ENCODE measurements at places on chromosomes 6 and 20.

DNA sequence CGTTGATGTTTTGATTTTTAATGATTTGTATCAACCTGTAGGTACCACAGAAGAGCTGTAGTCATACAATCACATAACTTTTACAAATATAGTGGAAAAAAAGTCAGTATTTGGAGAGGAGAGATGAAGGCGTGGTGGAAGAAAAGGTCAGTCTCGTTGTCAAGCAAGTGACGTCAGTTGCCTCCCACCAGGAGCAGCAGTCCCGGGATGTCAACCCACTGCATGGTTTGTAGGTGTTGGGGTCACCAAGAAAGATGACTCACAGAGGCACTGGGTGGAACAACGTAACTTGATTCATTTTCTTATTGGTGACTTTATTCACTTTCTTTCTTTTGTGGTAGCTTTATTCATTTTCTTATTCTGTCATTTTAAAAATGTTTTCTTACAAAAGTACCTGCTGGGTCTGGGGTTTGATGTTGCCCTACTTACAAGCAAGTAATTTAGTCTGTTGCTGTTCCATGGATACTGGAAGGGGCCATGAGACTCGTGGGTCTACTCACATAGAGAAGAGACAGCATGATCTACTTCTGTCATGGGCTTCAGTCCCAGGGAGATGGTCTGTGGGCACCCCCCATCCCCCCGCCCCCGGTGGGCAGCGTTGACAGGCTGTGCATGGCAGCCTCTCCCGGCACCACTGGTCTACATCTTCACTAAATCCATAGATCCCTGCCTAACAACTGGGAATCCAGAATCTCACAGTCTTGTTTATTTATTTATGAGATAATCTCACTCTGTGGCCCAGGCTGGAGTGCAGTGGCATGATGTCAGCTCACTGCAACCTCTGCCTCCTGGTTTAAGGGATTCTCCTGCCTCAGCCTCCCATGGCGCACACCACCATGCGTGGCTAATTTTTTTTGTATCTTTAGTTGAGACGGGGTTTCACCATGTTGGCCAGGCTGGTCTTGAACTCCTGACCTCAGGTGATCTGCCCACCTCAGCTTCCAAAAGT lies 36.4 kb upstream of the SYNJ2 start:
- no peak for DNase-seq

- no peak for DNase-seq
Observed at GRCh38 chr6:75142721-75143120, 63.1 kb downstream of the COL12A1 start.

DNA sequence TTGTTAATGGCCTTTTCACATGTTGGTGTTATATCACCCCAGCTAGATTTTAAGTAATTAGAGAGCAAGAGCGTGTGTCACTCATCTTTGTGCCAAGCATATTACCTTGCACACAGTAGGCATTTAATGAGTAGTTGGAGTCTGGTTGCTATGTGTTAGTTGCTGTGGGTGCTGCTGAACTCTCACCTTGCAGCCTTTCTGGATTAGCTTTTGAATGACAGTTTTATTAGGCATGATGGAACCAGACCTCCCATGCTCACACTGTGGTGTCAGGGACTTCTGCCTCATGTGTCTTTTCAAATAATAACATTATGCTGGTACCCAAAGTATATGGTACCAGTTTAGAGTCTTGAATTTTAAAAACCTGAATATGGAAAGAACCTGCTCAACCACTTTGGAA lies 55.9 kb downstream of the TRAF3IP2 start:
- no peak for DNase-seq

DNA sequence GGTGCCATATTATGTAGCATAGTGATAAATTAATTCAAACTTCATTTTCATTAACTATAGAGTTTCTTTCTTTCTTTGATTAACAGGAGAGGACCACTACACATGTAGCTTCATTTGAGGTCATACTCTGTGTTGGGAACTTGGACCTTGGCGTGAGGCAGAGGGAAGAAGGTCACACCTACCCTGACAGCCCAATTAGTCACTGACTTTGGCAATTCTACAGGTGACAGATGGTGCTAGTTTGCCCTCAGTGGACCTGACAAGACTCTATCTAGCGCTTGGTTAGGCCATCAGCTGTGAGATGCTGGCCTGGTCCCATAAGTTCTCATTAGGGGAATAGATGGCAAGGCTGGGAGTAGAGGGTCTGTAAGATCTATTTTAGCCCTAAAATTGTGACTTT lies 14.2 kb downstream of the SLX4IP start:
- no peak for DNase-seq

GRCh38 chr6:41051873-41052272 lies 1.1 kb upstream of the APOBEC2 start:
- DNase-seq = no peak

DNA sequence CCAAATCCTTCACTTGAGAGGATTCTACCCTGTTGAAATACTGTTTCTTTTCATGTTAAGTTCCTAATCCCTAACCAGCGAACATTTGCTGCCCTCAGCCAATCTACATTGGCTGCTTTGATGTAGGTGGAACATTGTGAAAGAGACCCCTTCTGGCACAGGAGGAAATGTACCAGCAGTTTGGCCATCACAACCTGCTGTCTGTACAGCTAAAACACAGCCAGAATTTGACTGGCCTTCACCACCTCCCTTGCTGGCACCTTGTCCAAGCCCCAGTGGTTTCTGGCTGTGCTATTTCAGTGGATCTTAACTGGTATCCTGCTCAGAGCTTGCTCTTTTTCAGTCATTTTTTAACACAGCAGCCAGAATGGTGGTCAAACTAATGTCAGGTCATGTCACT lies 202.1 kb upstream of the EPHA7 start:
- DNase-seq = no peak

DNA sequence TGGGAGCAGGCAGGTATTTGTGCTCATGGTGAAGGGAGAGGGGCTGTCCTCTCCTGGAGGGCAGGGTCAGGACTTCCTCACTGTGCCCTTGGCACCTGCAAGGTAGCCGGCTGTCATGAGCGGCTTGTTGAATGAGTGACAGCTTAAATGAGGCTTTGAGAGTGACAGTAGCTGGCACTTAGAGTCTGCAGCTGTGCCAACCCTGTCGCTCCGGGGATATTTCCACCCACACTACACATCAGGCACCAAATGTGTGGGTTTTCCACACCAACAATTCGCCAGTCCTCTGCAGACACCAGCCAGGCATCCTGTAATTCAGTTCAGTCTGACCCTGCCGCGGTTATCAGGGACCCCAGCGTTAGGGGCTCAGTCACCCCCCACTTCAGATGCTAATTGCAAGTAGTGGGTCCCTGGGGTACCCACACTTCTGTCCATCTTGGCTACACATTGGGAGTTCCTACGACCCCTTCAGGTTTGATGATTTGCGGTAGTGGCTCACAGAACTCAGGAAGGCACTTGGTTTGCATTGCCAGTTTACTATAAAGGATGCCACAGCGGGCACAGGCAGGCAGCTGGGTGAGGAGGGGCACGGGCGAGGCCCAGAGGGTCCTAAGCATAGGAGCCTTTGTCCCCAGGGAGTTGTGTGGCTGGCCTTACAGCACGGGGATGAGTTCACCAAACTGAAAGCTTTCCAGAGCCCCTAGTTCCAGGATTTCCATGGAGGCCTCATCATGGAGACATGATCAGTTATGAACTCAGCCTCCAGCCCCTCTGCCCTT lies 9.1 kb downstream of the MTG2 start:
- DNase-seq = no peak

- no peak for DNase-seq
Observed at GRCh38 chr6:158389193-158389919, 77.1 kb downstream of the TULP4 start.

- no peak for DNase-seq
Observed at GRCh38 chr6:147421903-147422302, 86.6 kb upstream of the SAMD5 start.

DNA sequence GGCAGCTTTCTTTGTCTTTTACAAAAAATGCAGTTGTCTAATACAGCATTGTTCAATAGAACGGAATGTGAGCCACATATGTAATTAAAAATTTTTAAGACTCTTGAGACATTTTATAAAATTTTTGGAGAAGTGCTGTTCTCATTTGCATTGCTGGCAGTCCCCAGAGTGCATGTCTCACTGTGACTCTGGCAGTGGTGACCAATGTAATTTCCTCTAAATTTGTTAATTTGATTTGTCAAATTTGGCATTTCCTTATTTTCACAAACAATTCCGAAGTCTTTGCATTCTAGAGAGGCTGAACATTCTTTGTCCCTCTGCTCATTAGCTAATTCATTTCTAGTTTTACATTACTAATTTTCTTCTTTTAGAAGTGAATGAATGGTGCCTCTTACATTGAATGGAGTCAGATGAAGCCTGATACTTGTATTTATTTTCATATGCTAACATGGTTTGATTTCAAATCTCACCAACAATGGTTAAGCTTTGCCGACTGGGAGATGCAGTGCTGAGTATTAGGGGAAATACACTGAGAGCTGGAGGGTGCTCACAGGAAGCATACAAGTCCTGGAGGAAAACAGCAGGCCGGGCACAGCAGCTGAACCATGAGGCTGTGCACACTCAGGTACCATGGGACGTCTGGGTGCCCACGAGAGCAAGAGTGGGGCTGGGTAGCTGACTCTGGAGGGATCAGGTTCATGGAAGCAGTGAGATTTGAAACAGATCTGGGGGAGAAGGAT lies 68.5 kb upstream of the ARMC2 start:
- DNase-seq = no peak

DNA sequence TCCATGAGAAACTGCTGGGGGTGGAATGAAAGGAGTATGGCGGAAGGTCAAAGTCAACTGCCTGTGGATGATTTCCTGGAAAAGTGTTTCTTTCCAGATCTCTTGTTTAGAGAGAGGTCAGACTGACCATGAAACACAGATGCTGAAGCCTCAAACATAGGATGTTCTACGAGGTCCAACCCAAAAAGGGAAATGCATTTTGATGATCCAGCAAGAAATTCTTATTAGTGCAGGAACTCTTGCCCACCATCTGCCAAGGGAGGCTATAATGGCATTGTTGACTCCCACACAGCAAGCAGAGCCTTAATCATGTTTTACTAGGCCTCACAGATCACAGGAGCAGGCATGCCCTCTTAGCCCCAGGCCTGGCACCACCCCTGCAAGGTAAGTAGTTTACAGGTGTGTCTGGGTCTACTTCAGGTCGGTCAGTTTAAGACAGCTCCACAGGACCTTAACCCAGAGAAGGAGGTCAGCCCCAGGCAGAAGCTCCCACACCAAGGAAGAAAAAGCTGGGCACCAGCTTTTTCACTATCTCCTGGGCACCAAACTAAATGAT lies 67.6 kb upstream of the CNKSR3 start:
- DNase-seq = no peak

- DNase-seq = no peak
Observed at GRCh38 chr6:7671076-7671475, 54.8 kb upstream of the BMP6 start.

DNA sequence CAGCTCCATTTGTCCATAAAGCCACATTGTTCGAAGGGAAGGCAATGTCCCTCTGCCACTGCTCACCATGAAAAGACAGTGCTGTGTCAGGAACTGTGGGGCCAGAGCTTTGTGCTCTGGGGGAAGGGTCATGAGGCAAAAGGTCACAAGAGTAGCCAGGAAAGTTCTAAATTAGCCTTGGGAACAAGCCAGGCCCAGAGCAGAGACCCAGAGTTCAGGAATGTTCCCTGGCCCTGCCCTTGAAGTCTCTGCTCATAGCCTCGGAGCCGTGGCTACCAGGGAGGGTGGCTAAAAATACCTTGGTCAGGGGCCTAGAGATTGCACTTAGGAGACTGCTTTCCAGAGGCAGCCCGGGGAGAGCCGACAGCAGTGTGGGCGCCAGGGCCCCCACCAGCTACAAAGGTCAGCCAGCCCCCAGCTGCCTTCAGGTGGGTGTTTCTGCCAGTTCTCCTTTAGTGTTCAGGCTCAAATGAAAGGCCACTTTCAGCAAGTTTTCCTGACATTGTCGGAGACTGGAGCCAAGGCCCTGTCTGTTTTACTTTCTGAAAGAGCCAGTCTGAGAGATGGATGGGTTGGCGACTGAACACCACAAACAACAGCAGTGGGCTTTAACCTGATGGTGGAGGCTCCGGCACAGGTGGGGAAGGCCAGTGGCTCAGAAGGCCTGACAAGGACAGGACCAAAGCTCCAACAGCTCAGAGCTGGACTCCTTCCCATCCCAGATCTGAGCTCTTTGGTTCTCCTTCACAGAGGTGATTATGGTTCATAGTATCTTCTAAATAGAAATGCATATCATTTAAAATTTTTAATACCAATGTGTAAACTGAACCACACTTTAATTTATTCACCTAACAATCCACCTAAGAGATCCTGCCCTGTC lies 76.2 kb downstream of the CDH26 start:
- no peak for DNase-seq

GRCh38 chr6:133245007-133245406 lies 3.9 kb downstream of the EYA4 start:
- no peak for DNase-seq

DNA sequence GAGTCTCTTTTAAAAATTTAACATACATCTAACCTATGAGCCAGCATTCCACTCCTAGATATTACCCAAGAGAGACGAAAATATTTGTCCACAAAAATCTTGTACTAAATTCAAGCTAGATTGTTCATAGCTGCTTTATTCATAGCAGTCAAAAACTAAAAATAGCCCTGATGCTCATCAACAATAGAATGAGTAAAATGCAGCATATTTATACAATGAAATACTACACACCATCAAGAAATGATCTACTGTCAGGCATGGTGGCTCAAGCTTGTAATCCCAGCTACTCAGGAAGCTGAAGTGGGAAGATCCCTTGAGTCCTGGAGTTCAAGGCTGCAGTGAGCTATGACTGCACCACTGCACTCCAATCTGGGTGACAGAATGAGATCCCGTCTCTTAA lies 22.0 kb upstream of the SRC start:
- DNase-seq = no peak

DNA sequence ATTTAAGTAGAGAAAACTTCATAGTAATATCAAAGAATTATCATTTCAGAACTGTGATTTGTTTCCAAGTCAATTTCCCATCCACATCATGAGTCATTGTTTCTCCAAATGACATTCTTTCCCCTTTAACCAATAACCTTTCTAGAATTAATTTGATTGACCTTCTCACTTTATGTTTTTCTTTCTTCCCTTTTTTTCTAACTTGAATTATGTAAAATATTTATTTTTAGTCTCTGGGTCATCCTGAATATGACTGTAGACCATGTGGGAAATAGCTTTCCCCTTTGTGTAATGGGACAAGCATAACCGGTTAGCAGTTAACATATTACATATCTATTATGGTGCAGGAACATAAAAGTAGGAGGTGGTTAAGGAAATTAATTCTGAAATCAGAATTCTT lies 291.1 kb downstream of the GJA1 start:
- no peak for DNase-seq

DNA sequence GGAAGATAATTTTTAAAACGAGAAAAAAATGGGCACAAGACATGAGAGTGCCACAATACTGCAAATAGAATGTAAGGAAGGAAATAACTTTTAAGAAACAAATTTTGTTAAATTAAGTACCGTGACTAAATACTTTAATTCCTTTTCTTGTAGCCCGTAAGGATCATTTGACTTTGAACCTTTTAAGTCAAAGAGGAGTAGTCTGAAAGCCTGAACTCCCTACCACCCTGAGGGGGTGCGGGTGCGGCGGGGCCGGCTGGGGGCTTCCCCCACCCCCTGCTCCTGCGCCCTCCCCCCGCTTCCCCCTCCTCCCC lies 231 bp upstream of the PHACTR2 start:
- DNase-seq = no peak

Data from right renal cortex interstitium (tissue), 3 donors.